Stimulated activated CD8-positive, alpha-beta memory T cell treated with anti-CD3 and anti-CD28 coated beads, Interleukin-15, amount 100 ng/mL, for 48 hours (primary cell): ENCODE measurements at places on chromosomes 13 and 19.
A peak's percentile ranks its signal among the peaks of the same experiment; 100 is the strongest.

GRCh38 chr13:33773790-33774462 lies 44.0 kb upstream of the RFC3 start:
- DNase-seq, result no peak

DNA sequence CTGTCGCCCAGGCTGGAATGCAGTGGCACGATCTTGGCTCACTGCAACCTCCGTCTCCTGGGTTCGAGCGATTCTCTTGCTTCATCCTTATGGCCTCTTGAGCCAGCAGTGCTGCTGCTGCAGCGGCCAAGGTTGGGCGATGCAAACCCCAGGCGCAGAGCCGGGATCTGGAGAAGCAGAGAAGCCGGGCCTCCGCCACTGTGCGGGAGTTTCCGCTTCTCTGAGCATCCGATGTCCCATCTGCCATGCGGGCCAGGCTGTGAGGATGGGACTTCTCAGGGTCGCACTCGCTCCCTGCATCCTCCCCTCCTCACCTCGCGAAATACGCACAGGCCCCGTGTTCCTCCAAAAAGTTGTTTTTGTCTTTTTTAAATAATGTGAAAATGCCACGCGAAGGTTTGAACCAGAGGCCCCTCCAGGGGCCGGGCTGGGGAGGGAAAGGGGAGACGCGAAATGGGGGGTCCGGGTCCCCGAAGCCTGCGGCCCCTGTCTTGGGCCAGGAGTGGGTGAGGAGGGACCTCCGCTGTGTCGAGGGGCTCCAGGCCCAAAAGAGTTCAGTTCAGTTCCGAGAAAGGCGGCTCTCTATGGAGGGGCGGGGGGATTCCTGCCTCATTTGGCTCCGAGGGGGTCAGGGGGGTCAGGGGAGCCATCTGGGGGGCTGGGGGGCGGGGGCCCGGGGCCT lies 15.9 kb downstream of the CYTH2 start:
- no peak for DNase-seq

DNA sequence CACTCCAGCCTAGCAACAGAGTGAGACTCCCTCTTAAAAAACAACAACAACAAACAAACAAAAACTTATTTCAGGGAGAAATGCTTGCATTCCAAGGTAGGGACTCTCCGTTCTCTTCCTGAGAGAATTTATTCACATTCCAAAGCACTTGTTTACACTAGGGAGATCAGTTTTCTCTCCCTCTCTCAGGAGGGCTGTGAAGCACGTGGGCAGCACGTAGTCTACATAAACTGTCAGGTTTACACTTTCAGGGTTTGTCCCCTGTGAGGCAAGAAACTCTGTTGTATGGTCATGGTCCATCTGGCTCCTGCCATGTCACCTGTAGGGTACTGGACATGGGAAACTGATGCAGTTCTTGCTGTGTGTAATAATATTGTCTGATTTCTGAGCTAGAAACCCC lies 31.6 kb downstream of the WDR87 start:
- no peak for DNase-seq

GRCh38 chr13:113096745-113097305 lies 8.8 kb upstream of the F7 start:
- DNase-seq, result no peak

DNA sequence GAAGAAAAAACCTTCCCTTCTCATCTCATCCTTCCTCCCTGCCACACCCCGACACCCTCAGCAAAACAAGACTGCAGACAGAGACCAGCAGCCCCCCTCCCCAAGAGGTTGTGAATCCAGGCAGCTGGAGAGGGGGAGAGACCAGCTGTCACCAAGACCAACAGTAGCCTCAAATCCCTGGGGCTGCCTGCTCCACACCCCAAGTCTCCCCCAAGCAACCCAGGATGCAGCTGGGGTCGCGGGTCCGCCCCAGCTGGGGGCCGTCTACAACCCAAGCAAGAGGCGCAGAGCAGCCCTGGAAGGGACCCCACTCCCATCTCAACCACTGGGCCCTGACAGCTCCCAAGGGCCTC lies 7.1 kb downstream of the KLF16 start:
- no peak for DNase-seq

- no peak for DNase-seq
Observed at GRCh38 chr13:69324090-69324886, 783.3 kb upstream of the ATXN8OS start.

GRCh38 chr13:100514788-100515409 lies 73.7 kb downstream of the GGACT start:
- peak; percentile 30 for DNase-seq
